Left lobe of liver (tissue), 2 donors: ENCODE measurements at places on chromosomes 16 and 17. TPM values are rescaled to one million over a fixed set of nuclear protein-coding genes. Genes with fewer than 3 reads are reported as not detected.

DNA sequence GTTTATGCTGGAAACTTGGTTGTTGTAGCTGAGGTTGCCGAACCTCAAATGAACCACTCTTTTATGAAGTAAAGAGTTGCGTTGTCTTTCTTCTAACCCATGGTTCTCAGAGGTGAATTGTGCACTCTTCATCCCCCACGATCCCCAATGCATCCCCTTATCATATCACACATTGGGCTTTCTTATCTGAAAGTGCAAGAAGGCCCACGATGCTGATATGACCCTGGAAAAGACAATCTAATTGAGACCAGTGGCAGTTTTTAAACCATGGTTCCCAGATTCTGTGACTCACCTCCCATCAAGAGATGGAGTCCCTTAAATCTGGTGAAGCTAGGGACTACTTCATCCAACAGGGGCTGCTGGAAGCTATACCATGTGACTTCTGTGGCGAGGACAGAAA is 156.3 kb upstream of the IRX3 start:
- DNase-seq = no peak

DNA sequence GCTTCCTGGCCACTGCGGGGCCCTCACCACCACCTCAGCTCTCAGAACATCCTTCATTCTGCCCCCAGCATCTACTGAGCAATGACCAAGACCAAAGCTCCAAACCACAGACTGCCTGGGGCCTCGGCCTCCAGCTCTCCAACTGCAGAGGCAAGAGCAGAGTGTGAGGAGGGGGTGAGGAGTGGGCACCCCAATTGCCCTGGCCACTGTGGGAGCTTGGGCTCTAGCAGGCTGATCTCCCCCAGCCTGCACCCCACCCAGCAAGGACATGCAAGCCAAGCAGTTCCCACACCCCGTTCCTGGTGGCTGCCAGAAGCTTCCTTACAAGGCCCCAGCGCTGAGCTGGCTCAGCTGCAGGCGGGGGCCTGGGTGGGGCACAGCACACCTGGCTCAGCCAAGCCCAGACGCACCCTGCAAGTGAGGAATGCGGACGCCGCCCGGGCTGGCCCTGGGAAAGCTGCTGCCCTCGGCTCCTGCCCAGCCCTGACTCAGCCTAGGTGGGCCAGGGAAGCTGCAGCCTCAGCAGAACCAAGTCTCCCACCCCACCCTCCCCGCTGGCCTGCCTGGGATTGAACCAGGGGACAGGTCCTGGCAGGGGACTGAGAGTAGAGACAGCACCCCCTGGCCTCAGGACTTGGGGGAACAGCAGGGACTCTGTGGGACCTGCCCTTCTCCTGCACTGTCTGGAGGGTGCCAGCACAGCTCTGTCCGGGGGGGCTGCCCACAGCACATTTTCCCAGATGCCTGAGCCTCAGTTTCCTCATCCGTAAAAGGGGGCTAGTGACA is 29.7 kb upstream of the KRT17 start:
- no peak for DNase-seq

- no peak for DNase-seq
Measured at GRCh38 chr16:4354512-4355409, 3.6 kb upstream of the PAM16 start.

GRCh38 chr16:80541306-80541694 is 507 bp downstream of the DYNLRB2 start:
- DNase-seq = no peak

Gene SLC16A13
- 39.9 TPM for total RNA-seq

DNA sequence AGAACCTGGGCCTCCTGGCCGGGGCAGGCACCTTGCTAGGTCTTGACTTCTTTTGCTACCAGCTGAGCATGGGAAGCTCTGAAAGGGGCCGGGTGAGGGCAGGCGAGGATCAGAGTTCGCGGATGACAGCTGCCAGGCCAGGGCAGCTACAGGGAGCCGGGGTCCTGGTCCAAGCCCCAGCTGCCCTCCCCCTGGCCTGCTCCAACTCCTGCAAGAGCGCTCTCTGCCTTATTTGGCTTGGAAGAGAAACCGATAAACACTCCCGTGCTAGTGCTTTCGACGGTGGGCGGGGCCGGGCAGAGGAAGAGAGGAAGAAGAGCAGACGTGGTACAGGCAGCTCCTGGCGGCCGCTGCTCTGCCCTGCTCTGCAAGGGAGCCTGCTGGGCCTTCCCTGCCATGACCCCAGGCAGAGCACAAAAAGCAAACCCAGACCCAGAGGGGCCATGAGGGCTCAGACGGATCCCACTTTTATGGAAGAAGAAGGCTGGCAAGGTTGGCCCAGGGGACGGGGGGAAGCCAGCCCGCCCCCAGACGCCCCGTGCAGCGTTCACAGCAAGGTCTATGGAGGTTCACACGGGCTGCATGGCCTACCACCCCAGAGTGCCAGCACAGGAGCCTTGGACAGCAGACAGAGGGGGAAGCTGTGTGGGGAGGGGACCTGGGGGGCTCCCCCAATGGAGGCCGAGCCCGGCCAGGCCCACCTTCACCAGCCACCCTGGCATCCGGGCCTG is 25.6 kb downstream of the PIEZO1 start:
- DNase-seq = peak; percentile 96

Gene RBFOX1
- not detected for total RNA-seq

DNA sequence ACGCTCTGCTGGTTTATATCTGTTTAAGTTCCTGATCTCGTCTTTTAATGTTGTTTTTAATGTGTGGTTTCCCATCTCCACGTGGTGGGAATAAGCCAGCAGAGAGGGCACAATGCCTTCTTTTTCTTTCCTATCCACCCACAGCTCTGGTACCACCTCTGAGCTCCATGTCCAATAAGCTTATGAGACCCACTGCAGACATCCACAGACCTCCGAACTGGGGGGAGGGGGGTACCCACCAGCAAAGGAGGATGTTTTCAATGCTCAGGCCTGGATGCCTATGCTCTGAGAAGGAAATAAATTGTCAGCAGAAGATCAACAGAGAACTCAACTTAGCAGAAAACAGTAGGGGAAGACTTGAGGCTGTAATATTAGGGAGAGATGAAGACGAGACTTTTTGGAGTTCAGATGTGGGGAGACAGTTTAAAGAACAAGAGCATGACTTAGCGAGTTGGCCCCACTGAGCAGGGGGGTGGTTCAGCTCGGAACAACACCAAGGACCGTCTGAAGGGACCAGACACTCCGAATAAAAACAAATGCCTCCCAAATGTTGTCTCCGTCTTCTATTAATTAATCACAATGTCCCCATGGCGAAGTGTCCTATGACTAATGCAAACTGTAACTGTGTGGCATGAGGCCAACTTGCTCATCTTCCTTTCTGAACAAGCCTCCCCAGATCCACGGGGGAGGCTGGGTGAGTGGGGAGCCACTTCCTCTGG is 62.7 kb downstream of the GAS7 start:
- DNase-seq = no peak

- no peak for DNase-seq
Measured at GRCh38 chr16:76396977-76397376, 119.8 kb downstream of the CNTNAP4 start.

GRCh38 chr17:69473841-69474831 is 59.6 kb downstream of the MAP2K6 start:
- no peak for DNase-seq

Gene FOXC2
- 0.13 TPM for total RNA-seq

DNA sequence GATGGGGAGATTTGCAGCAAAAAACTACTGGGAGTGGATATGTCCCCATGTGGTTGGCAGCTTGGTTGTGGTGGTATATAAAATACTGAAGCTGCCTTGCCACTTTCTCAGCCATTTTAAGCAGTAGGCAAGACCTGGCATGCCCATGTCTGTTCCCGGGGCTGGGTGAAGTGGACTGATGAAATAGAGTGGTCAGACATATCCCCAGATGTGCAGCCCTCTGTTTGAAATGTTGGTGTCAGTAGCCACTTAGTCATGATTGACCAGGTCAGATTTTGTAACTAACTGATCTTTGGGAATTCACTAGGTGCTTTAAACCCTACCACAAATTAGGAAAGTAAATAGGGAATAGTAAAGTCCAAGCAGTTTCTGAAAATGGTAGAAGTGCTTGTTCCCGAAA is 151.6 kb downstream of the PHKB start:
- DNase-seq = no peak

- DNase-seq = no peak
Measured at GRCh38 chr16:2365397-2366294, 25.1 kb upstream of the ABCA3 start.

Gene BICDL2
- total RNA-seq = 0.58 TPM

- DNase-seq = no peak
Measured at GRCh38 chr17:43935926-43936261, 6.4 kb downstream of the PPY start.

GRCh38 chr17:14918540-14918939 is 346.6 kb downstream of the PMP22 start:
- DNase-seq = no peak

DNA sequence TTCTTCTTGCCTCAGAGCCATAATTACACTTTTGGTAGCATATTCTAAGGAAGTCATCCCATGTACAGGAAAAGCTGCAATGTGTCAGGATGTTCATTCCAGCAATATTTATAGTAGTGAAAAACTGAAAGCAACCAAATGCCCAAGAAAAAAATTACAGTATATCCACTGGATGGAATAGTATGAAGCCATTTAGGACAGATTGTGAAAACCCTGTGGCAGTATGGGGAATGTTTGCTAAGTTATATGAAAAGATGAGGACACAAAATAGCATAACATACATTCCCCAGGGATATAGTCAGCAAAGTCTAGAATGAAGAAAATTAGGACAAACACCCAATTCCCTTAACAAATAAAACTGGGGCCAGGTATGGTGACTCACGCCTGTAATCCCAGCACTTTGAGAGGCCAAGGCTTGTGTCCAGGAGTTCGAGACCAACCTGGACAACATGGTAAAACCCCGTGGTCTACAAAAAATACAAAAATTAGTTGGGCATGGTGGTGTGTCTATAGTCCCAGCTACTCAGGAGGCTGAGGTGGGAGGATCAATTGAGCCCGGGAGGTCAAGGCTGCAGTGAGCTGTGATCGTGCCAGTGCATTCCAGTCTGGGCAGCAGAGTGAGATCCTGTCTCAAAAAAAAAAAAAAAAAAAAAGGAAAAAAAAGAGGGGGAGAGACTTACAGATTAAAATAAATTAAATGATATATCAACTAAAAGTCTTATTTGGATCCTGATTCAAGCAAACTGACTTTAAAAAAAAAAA is 2.3 kb downstream of the LRRC3C start:
- no peak for DNase-seq

DNA sequence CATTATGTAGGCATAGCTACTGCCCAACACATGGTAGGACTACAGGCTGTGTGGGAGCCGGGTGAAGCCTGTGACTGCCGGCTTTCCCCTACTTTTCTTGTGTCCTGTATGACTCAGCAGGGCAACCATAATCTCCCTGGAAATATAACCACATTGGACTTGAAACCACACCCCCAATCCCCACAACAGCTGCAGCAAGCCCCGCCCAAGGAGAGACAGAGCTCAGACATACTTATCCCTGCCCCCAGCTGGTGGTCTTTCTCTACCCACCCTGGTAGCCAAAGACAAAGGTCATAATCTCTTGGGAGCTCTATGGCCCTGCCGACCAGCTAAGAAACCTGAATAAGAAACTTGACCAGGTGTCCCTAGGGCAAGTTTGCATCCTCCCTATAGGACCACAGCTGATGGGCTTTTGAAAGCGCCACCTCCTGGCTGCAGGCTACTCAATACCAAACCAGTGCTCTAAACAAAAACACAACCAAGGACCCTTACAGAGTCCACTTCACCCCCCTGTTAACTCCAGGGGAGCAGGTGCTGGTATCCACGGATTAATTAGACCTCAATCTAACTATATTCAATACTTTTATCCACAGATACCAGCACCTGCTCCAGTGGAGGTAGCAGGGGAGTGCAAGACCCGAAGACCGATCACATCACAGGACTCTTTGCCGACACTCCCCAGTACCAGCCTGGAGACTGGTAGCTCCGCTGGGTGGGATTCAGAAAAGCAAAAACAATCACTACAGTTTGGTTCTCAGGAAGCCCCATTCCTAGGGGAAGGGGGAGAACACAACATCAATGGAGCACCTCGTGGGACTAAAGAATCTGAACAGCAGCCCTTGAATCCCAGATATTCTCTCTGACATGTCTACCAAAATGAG is 91.2 kb downstream of the IRX5 start:
- no peak for DNase-seq

DNA sequence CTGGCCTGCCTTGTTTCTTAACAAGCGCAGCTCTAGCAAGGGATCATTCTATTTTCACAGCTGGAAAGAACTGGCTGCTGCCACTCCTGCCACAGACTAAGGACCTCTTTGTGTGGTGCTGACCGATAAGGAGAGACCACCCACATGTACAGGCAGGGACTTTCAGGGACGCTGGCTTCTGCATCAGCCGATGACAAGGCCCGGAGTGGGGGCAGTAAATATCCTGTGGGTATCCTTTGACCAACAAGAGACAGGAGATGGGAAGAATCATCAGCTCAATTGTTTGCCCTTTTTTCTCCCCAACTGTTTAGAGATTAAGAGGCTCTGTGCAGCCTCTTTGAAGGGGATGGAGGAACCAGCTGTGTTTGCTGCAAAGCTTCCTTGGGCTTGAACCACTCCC is 9.2 kb upstream of the ITPRIPL2 start:
- DNase-seq = no peak

- no peak for DNase-seq
Measured at GRCh38 chr16:4695473-4696171, 2.3 kb downstream of the NUDT16L1 start.

GRCh38 chr16:56419740-56420548 is 5.4 kb downstream of the AMFR start:
- no peak for DNase-seq

DNA sequence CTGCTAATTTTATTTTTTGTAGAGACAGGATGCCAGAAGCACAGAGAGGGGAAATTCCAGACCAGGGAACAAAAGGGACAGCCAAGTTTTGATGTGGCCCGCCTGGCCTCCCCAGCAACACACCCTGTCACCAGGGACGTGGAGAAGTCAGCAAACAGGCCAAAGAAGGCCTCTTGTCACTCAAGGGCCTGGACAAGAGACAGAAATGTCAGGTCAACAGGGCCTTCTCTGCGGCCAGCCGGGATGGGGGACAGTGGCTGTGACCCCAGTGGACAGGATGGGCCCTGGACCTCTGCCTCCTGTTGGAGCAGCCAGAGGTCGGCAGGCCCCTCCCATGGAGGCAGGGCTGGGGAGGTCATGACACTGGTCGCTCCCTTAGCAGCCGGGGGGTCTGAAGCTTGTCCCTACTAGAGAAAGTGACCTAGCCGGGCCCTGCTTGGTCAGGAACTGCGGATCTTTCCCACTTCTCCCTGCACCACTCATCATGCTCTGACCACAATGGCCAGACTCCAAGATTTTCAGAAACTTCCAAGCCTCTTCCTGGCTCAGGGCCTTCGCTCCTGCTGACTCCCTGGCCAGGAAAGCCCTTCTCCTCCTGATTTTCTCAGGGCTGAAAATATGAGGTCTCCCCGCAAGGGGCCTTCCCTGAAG is 9.2 kb upstream of the TVP23A start:
- peak; percentile 77 for DNase-seq

Gene ODAD4
- total RNA-seq = 0.30 TPM

Gene ZPBP2
- total RNA-seq = not detected

- DNase-seq = no peak
Measured at GRCh38 chr17:3921502-3922319, 5.4 kb upstream of the P2RX1 start.

GRCh38 chr17:65565559-65565958 is 4.1 kb upstream of the AXIN2 start:
- DNase-seq = no peak

GRCh38 chr17:64630309-64631223 is 31.5 kb downstream of the SMURF2 start:
- no peak for DNase-seq
